ENCODE measurements at places on chromosomes 16 and 17. TPM values are rescaled to one million over a fixed set of nuclear protein-coding genes. Genes with fewer than 3 reads are reported as not detected.
A peak's percentile ranks its signal among the peaks of the same experiment; 100 is the strongest.

Gene ADAM11
- total RNA-seq: 0.52 TPM

Gene SRCIN1
- 0.22 TPM for total RNA-seq

Gene SSTR5
- total RNA-seq: not detected

Gene LPO
- total RNA-seq: not detected

Gene HS3ST2
- total RNA-seq: not detected

DNA sequence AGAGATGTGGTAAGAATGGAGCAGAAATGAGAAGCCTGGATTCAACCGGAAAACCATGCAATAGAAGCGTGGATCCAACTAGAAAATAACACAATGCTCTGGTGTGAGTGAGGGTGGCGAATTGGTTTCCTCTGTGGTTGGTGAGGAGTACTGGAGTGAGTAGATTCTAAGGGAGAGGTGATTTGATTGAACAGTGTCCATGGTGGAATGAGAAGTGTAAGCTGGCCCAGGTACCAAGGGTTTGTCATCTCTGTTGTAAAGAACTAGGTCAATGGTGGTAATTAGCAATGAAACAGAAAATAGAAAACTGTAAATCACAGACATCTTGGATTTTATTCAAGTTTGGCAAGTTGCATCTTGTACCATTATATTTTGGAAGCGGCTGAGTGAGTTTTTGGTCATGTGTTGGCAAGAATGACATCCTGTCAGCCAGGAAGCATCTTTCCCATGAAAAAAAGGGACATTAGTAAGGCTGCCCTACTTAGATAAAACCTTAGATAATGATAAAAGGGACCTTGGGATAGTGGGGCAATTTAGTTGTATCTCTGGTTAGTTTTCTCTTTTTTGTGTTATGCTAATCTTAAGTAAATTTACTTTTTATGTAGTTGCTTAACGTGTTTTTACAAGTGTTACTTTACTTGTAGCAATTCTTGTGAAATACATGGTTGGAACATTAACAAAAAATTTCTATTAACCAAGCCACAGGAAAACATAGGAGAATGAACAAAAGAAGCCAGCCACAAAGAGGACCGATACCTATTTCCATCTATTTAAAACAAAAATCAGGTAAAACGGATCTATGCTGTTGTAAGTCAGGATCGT lies 20.9 kb downstream of the HSD17B2 start:
- no peak for DNase-seq

GRCh38 chr17:193841-194806 lies 12.7 kb upstream of the DOC2B start:
- no peak for DNase-seq

DNA sequence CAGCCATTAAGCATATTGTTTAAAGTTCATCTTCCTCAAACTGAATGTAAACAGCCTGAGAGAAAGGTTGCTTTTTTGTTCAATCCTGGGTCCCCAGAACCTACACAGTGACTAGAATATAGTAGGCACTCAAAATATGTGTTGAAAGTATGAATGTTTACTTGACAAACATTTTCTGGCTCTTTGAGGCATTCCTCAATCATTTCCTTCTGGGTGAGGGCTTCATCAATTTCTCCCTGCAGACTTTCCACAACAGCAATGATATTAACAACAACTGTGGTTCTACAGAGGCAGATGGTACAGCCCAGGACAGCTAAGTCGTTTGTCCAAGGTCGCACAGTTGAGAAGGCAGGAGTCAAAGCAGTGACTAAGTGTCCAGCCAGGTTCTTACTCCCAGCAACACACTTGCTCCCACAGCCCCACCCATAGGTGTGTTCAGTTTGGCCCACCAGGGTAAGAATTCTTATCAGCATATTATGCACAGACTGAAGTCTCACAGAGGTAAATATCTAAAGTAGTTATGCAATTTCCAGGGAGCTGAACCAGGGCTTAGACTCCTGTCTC lies 61.1 kb downstream of the HS3ST3B1 start:
- no peak for DNase-seq

GRCh38 chr17:34671191-34671590 lies 91.8 kb downstream of the TMEM132E start:
- DNase-seq: no peak

GRCh38 chr17:4329838-4330237 lies 36.6 kb downstream of the UBE2G1 start:
- DNase-seq: no peak

- no peak for DNase-seq
Measured at GRCh38 chr17:19570544-19571062, 36.9 kb downstream of the SLC47A1 start.

GRCh38 chr16:31361201-31362110 lies 6.5 kb downstream of the ITGAX start:
- DNase-seq: no peak

DNA sequence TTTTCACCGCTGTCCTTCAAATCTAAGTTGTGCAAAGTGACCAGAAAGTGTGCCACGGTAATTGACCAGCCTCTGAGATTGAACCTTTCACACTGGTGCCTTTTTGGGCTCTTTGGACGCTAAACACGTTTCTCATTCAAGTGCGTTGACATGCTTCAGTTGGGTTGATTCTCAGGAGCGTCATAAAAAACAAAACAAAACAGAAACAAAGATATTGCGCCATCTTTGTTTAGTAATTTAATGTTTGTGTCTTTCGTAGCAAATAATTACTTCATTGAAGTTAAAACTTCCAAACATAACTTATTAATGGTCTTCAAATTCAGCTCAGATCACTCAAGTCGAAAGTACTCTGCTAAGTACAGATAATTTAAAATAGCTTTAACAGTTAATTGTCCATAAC lies 80.2 kb downstream of the OR1D5 start:
- no peak for DNase-seq

DNA sequence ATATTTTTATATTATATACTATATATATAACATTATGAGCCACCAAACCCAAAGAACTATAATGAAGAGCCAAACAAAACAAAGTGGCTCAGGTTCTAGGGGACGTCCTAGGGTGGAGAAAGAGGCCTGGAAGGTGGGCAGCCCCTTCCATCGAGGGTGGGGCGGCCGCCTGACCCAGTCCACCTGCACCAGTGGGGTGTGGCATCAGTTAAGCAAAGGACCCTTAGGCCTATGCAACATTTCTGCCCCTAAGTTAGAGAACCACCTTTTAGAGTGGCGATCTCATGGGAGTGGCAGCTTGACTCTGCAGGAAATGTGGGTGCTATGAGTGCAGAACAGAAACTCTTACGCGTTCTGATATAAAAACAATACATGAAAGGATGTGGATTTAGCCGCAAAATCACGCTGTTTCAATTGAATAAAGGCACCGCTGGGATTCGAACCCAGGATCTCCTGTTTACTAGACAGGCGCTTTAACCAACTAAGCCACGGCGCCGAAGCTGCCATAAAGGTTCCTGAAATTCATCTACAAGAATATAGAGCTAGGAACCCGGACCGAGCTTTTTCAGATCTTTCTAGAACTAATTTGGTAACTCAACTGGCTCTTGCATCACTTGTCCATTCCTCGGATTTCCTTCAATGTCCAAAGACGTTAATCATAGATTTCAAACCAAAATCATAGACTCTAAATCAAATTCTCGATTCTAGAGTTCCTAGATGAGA lies 15.6 kb upstream of the AURKB start:
- DNase-seq: peak; percentile 65

- peak; percentile 68 for DNase-seq
Measured at GRCh38 chr16:70523743-70524398, at the start of gene SF3B3. Gene SF3B3 (plus strand): TSS chr16:70523816. CDS start chr16:70526657, 2,841 bp downstream.

DNA sequence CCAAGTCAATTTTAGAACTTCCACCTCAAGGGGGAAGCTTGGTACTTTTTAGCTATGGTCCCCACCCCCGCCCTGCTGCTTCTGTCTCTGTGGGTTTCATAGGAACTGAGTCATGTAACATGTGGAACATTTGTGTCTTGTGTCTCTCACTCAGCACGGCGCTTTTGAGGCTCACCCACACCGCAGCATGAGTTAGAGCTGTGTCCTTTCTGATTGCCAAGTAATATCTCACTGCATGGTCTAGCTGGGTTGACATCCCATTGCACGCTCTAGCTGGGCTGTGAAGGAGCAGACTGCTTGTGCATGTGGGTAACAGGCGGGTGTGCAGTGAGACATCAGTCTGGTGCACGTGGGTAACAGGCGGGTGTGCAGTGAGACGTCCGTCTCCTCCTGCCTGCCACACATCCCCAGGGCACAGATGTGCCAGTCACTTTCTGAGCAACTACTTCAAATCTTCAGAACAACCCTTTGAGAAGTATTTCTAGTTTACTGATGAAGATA lies 26.4 kb upstream of the SLC7A5 start:
- peak; percentile 83 for DNase-seq

DNA sequence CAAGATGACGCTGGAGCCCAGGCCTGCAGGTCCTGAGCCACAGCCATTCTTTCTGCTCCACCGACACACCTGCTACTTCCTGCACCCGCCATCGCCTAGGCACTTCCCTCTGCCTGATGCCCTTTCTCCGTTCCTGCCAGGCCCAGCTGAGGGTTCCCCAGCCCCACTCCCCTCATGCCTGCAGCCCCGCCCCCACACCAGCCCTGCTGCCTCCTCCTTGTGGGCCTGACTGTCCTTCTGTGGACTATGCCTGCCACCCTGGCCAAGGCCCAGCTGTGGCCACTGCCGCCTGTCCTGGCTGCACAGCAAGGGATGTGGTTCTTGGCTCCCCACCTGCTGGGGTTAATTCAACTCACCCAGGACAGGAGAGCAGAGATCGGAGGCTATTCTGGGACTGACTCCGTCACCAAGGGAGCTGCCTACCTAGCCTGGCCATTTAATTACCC lies 7.5 kb downstream of the NATD1 start:
- DNase-seq: no peak

- no peak for DNase-seq
Measured at GRCh38 chr16:55539488-55539887, 27.0 kb upstream of the CAPNS2 start.

DNA sequence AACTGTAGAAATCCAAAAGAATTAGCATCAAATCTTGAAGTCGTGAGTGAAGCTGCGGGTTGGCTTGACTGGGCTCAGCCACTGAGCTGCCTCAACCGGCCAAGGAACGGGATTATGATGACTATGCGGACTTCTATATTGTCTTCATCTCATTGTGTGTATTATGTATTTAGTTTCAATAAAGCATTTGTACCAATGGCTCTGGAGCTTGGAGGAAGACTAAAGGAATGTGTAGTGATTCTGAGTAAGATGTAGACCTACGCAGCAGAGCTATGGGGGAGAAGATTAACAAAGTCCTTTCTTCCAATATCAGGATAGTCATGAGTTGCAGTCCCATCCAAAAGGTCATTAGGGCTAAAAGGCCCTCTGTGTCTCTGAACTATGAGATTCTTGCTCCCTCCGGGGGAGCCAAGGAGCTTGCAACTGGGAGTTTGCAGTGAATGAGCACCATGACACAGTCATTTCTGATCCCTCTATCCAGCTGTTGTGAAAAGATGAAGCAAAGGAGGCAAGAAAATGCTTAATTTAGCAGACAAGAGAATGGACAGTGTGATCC lies 8.3 kb downstream of the EME1 start:
- DNase-seq: no peak

DNA sequence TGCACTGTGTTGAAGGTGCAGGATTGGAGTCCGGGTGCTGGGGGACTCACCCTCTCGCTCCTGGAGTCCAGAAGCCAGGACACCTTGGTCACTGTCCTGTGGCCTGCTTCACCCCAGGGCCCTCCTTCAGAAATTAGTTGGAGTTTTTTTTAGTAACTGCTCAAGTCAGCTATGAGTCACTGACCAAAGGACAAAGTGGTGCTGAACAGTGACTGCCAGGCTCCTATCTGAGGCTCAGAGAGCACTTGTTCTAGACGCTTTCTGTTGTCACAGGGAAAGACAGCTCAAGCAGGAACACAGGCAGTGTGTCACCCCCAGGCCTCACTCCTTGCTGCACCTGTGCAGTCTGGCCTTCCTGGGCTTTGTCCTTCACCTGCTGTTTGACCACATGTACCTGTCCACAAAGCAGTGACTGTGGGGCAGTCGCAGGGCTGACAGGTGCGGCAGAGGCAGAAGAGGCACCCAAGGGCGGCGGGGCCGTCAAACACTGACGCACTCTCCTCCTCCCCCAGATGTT lies 4.1 kb upstream of the FAAP100 start:
- no peak for DNase-seq

DNA sequence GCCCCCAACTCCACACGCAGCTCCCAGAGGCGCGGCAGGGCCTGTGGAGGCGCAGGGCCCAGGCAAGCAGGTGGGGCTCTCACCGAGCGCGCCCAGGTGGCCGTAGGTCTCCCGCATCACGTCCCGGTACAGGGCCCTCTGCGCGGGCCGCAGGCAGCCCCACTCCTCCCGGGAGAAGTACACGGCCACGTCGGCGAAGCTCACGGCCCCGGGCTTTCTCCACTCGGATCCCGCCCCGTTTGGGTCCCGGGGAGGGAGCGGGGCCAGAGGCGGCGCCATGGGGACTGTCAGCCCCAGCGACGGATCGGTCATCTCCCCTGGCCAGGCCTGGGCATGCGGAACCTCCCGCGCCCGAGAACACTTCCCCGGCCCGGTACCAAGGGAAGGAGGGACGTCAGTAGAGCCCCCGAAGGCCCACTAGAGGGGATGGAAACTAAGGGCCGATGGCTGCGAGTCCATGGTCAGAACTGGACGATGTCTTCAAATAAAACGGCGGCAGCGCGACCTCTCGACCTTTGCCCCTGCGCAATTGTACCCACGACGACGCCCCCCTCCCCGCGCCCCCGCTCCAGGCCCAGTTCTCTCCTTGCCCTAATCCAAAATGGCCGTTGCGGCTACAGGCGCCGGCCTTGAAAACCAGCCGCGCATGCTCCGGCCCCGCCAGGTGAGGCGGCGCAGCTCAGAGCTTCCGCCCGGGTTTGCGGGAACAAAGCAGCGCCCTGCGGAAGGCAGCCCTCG lies at the start of gene ZNF747:
Gene ZNF747, minus strand, starts transcription at position 491 of the 738 bp plus-strand sequence. Its CDS starts 179 bp downstream, at position 312.
- peak; percentile 88 for DNase-seq

- no peak for DNase-seq
Measured at GRCh38 chr17:2916461-2916860, 120.2 kb downstream of the RAP1GAP2 start.

- no peak for DNase-seq
Measured at GRCh38 chr17:48545539-48545938, 630 bp upstream of the HOXB2 start.

GRCh38 chr16:53053967-53054669 lies 673 bp upstream of the CHD9 start:
- DNase-seq: no peak

GRCh38 chr16:7716660-7717550 lies 384.3 kb downstream of the RBFOX1 start:
- no peak for DNase-seq

- no peak for DNase-seq
Measured at GRCh38 chr17:72205357-72205756, 84.5 kb downstream of the SOX9 start.

- no peak for DNase-seq
Measured at GRCh38 chr17:76049836-76050537, 22.3 kb downstream of the SRP68 start.

DNA sequence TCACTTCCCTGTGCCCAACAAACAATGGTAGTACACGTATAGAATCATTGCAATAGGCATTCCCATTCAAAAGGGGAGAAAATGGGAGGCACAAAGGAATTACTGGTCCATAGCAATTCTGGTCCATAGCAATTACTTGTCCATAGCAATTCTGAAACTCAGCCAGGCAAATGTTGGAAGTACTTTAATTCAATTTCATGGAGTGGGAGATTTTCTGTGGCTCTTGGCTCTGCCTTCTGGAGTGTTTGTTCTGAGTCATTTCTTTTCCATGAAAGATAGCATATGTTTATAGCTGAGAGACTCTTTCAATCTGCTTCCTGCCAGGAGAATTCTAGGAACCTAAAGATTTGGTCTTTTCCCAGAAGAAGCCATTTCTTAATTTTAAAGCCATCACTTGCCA lies 182.8 kb upstream of the ELAC2 start:
- no peak for DNase-seq
